COLO829 (cell line): ENCODE measurements at places on chromosomes 5 and 9.

- DNase-seq: no peak
Measured at GRCh38 chr5:97480313-97480712, 297.3 kb upstream of the RIOK2 start.

- DNase-seq: no peak
Measured at GRCh38 chr9:129840034-129840433, 4.8 kb downstream of the USP20 start.

DNA sequence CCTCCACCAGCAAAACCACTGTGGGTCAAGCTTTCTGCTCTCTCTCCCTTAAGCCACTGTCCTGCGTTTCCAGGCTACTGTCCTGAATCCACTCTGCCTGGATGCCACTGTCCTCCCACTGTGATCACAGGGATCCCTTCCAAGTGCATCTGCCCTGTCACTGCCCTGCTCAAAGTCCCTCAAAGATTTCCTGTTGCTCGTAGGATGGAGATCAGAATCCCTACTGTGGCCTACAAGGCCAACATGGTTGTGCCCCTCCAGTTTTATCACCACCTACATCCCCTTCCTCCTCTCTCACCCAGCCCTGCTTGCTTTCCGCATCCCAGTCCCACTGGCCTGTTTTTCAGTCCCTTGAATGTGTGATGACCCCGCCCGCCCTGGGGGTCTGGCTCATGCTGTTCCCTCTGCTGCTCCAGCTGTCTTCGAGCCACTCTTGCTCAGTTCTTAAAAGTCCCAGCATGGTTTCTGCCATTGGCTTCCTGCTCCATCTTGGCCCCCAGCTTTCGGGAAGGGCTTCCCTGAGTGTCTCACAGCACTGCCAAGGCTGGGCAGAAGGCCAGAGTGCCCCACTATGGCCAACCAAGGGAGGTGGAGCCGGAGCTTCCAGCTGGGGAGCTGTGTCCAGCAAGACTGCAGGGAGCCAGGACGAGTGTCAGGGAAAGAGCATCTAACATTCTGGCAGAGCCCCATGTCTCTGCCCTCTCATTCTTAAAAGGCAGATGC, 12.9 kb upstream of the FRRS1L start:
- DNase-seq: no peak

DNA sequence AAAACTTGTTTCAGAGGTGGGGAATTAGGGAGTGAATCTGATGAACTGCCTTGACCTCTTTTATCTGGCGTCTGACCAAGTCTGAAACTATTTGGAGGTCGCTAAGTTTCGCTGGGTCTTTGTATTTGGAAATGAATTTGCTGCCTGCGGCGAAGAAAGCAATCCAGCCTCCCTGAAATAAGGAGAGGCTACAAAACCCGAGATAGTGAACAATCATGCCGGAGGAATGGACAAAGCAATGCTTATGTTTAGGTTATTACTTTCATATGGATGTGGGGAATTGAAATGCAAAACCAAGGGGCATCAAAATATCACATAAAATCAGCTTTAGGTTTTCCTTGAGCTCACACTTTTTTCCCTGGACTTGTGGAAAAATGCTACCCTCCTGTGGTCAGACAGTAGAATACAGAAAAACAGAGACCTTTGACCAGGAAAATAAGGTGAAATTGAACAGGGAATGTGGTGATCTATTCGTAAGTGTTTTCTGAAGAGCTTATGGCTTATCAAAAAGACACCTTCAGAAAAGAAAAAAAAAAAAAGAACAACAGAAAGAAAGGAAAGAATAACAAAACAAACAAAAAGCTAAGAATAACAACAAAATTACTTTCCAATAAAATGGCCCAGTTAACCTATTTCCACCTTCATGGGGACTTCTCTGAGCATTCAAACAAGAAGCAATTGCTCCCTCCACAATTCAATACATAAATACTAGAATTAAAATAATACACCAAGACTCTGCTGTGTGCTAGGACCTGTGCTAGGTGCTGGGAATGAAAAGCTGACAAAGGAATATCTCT, 68.6 kb upstream of the DPYSL3 start:
- DNase-seq: peak; percentile 21

- no peak for DNase-seq
Measured at GRCh38 chr9:133031496-133031911, 707 bp downstream of the GTF3C5 start.
